ENCODE measurements at places on chromosomes 2 and 18. TPM values are rescaled to one million over a fixed set of nuclear protein-coding genes. Genes with fewer than 3 reads are reported as not detected.

DNA sequence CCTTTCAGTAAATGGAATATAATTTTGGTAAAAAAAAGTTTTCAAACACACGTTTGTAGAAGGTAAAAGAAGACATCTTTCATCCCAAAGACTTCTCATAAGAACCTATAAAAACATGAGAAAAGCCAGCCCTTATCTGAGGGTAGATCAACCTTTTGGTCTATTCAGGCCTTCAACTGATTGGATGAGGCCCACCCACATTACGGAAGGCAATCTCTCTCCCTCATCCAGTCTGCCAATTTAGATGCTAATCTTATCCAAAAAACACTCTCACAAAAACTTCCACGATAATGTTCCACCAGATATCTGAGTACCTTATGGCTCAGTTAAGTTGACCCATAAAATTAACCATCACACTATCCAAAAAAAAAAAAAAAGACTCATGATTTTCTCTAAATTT lies 2.2 kb upstream of the CDH20 start:
- DNase-seq, result no peak

DNA sequence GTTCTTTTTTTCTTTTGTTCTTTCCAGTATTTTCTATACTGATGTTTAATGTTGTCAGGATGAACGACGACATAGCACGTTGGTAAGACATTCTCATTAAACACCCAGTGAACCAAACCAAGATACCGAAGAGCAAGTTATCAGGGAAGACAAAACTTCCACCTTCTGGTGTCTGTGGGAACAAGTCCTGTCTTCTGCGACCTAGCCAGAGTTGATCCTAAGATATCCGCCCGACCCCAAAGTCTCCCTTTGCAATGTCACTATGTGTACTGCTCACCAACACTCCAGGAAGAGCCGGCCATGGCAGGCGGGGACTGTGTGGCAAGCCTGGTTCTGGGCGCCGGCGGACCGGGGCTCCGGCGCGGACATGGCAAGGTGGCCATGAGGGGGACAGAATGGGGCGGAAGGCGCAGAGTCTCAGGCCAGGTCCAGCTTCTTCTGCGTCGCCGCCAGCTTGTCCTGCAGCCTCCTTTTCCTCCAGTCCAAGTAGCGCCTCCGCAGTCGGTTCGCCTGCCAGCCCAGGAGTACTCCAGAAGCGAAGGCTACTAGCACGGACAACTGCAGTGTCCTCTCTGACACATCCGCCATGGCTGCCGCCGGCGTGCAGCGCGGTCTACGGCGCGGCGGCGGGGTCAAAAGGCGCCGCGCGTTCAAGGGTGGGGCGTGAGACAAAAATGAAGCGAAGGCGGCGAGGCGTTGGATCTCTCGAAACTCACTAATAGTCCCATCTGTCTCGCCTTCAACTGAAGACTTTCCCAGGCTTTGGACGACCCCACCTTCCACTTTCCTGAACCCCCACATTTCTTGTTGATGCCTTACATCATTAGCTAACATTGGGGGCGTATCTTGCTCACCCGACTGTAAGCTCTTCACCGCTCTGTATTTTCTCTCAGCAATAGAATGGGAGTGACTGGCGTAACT lies at the start of gene MTLN:
Gene MTLN, minus strand, starts transcription at position 610 of the 921 bp plus-strand sequence. Its CDS starts 22 bp downstream, at position 588.
- DNase-seq, result peak; percentile 80

- DNase-seq, result no peak
Observed at GRCh38 chr2:83602753-83603152, 856.3 kb downstream of the SUCLG1 start.

GRCh38 chr2:71464389-71464788 lies 11.0 kb downstream of the DYSF start:
- peak; percentile 35 for DNase-seq

DNA sequence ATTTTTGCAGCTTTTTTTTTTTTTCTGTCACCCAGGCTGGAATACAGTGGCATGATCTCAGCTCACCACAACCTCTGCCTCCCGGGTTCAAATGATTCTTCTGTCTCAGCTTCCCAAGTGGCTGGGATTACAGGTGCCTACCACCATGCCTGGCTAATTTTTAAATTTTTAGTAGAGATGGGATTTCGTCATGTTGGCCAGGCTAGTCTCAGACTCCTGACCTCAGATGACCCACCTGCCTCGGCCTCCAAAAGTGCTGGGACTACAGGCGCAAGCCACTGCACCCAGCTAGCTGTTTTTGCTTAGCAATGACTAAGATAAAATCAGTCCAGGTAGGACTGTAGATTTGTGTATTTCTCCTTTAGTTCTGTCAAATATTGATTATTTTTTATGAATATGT lies 403.7 kb downstream of the PID1 start:
- DNase-seq, result no peak

GRCh38 chr2:190791976-190792575 lies 88.5 kb upstream of the GLS start:
- no peak for DNase-seq

DNA sequence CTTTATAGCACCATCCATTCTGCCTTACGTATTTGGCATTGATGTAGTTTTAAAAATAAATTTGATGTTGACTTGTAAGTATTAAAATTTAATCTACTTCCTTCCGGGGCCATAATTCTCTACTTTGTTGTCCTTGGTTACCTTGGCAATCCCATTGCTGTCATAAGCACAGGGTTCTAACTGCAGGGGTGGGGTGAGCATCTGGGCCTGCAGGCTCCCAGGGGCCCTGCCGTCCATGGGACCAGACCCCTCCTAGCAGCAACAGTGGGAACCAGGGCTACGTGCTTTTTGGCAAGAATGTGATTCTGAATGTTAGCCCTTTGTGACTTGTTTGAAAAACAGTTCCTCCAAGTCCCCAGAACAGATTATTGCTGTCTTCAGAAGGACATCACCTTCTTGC lies 4.9 kb downstream of the ASAP2 start:
- no peak for DNase-seq

DNA sequence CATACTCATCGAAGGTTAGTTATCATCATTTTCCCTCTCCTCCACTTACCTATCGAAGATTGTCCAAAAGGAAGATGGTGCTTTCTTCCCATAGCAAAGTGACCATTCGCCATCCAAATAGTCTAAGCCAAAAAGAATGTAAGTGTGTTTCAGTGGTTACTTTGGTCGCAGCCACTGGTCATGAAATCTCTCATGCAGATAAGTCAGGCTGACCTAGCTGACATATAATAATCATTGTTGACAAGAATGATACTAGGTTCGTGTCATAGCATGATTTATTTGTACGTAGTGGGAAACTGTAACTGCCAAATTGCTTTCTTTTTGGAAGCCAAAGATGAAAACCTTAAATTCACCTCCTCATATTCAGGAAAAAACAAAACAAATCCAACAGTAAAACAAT lies 89.6 kb upstream of the PMAIP1 start:
- no peak for DNase-seq

DNA sequence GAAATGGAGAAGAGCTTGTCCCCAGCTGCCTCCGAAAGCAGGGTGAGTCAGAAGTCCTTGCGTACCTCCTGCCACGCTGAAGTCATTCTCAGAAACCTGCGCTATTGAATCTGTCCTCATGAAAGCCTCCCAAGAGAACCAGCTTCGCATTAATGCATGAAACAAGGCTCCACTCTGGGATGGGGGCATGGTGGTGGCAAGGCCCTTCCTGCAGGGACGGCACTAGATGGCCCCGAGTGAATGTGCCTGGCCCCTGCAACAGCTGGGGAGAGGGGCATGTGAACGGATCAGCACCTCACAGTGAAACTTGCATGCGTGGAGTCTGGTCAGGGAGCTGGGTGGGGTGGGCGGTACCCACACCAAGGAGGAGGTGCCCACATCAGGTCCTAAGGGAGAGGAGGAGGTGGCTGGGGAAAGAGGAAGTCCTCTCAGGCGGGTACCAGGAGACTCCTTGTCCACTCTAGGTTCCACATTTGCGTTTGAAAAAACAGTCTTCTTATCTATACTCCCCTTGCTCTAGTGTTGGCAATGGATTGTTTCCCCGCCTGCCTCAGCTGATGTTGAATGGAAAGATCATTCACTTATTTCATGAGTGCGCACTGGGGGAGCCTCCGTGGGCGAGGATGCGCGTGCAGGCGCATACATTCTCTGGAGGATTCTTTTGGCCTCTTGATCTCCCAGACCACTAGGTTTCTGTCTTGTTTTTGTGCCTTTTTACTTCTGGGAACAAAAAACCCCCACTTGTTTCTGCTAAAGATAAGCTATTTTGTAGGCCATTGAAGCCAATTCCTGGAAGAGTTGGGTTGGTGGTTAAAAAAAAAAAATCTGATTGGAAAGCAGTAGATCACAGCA lies 104.7 kb downstream of the KLHL29 start:
- DNase-seq, result no peak

- DNase-seq, result no peak
Observed at GRCh38 chr18:12744103-12744502, 41.3 kb downstream of the PSMG2 start.

- no peak for DNase-seq
Observed at GRCh38 chr18:67428158-67428557, 88.4 kb downstream of the DSEL start.

- DNase-seq, result no peak
Observed at GRCh38 chr18:58534535-58535301, 94.2 kb downstream of the ALPK2 start.

DNA sequence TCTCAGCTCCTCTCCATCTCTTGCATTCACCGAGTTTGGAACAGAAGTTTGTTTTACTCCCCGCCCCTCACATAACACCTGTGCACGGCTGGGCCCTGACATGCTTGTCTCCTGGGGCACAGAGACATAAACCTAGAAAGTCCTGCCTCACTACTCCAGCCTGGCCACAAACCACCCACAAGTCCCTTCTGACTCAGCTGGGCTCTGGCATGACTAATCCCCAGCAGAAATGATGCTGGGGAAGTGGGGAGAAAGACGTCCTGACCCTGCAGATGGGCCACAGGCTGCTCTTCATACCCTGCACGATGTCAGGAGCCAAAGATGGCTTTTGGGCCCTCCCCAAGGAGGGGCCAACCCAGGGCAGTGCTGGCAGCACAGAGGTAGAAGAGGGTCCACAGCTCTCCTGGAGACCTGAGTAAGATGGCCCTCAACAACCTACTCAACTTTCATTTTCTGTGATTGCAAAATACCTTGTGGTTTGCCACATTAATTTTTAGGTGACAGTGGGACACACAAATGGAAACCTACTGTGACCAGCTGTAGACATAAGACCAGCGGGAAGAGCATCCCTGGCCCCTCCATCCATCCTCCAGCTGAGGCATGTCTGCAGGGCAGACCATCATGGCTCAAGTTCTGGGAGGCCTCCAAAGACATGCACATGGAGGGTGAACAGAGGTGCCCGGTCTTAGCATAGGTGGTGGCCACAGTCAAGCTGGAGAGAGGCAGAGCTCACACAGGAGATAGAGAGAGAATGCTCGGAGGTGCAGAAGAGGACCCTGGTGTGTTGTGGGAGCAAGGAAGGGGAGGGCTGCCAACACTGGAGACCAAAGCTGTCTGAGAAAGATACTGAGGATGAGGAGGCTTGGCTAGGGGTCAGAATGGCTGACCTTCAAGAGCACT lies 40.0 kb downstream of the DNMT3A start:
- DNase-seq, result no peak

GRCh38 chr2:136411946-136412345 lies 294.0 kb upstream of the CXCR4 start:
- DNase-seq, result no peak

DNA sequence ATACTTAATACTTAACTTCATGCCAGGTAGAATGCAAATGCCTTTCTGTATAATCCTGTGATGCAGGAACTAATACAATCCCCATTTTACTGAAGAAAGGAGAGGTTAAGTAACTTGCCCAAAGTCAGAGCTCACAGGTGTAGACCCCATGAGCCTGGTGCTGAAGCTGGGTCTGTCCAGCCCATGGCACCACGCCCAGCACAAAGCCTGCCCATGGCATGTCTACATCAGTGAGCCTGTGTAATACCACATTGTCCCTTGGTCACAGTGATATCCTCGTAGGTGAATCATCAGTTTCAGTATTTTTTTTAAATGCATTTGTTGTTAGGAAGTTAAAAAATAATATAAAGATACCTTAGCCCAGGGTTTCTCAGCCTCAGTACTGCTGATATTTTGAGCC lies 69.9 kb upstream of the MCFD2 start:
- no peak for DNase-seq

GRCh38 chr2:54559593-54560145 lies 103.5 kb downstream of the SPTBN1 start:
- peak; percentile 75 for DNase-seq

DNA sequence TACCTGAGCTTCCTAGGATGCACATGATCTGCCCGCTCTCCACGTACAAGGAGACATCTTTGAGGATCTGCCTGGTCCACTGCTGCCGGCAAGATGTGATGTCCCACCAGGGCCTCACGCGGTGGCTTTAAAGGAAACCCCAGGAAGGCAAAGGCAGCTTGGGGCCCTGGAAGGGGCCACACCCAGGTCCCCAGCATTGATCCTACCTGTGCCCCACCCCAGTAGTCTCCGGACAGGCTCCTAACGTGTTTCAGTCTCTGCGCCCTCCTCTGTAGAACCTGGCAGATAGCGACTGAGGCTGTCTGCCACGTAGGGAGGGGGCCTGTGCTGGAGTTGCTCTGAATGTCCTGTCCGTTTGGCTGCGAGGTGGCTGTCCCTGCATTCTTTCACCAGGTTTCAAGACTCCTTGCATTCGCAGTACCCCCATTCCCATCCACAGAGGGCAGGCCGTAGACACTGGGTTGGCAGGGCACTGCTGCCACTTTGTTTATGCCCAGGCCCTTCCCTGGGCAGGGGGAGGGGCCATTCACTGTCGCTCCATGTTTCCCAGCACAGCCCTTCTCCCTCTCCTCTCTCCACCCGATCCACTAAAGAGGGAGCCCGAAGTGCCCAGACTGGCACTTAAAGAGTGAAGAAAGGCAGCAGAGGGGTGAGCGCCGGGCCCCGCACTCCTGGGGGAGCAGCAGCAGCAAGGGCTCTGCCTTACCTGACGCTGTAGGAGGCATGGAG lies 644 bp downstream of the ABCG5 start:
- peak; percentile 78 for DNase-seq

- no peak for DNase-seq
Observed at GRCh38 chr18:26556573-26556972, 8.2 kb upstream of the KCTD1 start.

DNA sequence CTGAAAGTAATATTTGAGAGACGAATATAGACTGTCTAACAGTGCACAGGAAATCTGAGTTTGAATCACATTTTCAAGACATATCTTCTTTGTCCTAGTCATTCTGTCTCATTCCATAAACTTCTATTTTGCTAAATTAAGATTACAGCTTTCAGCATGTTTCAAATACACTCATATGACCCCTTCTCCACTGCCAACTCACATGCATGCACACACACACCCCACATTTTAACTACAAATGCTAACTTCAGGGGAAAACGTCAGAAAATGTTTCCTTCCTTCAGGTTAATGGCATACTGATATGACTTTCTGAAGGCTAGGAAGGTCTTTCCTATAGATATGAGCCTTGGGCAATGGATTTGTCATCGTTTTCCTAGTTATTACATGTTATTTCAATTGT lies 373.7 kb downstream of the RBM43 start:
- no peak for DNase-seq

DNA sequence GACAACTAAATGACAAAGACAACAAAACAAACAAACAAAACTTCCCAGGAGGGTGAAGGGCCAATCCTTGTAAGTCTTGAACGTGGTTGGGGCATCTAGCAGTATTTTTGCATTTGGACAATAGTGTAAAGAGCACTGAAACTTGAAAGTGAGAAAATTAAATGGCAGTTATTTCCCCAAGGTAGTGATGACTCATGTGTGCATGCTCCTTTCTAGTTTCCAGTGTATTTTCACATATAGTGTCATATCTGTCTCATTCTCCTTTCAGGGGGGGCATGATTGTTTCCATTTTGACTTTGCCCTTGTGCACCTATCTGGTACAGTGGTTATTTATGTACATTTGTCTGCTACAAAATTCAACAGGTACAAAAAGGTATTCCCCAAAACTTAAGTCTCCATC lies 39.5 kb downstream of the CERS6 start:
- no peak for DNase-seq

The KIAA1328 gene
- 1.9 TPM for total RNA-seq

The PROC gene
- 479 TPM for total RNA-seq

The ANKRD30B gene
- not detected for total RNA-seq

The CIDEA gene
- total RNA-seq, result not detected
